Activated T-cell treated with anti-CD3 and anti-CD28 coated beads, Interleukin-2, amount 50 U/mL, for 4 hours (primary cell): ENCODE measurements at places on chromosomes 13 and 19.

GRCh38 chr13:100565286-100565685, 23.3 kb downstream of the GGACT start:
- DNase-seq, result no peak

- no peak for DNase-seq
Observed at GRCh38 chr19:798415-799075, 1.3 kb downstream of the PTBP1 start.

GRCh38 chr13:99129951-99130350, 70.7 kb upstream of the UBAC2 start:
- DNase-seq, result no peak

DNA sequence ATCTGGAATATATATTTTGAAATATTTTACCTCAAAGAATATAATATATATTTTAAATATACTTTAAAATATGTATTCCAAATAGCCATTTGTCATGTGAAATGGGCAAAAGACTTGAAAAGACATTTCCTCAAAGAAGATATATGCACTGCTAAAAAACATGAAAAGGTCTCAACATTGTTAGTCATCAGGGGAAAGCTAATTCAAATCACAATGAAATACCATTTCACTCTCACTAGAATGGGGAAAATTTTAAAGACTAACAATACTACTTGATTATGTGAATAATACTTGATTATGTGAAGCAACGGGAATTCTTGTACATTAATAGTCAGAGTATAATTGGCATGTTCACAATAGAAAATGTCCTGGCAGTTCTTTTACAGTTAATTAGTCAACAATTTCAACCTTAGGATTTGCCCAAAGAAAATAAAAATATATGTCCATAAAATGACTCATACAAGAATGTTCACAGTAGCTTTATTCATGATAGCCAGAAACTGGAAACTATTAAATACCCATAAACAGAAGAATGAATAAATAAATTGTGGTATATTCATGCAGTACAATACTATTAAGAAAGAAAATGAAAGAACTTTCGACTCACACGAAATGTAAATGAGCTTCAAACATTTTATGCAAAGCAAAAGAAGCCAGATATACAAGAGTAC, 6.8 kb upstream of the KBTBD6 start:
- no peak for DNase-seq

- no peak for DNase-seq
Observed at GRCh38 chr13:51926528-51926885, 64.7 kb downstream of the CCDC70 start.
